ENCODE measurements at places on chromosomes 3 and 15.
A peak's percentile ranks its signal among the peaks of the same experiment; 100 is the strongest.

DNA sequence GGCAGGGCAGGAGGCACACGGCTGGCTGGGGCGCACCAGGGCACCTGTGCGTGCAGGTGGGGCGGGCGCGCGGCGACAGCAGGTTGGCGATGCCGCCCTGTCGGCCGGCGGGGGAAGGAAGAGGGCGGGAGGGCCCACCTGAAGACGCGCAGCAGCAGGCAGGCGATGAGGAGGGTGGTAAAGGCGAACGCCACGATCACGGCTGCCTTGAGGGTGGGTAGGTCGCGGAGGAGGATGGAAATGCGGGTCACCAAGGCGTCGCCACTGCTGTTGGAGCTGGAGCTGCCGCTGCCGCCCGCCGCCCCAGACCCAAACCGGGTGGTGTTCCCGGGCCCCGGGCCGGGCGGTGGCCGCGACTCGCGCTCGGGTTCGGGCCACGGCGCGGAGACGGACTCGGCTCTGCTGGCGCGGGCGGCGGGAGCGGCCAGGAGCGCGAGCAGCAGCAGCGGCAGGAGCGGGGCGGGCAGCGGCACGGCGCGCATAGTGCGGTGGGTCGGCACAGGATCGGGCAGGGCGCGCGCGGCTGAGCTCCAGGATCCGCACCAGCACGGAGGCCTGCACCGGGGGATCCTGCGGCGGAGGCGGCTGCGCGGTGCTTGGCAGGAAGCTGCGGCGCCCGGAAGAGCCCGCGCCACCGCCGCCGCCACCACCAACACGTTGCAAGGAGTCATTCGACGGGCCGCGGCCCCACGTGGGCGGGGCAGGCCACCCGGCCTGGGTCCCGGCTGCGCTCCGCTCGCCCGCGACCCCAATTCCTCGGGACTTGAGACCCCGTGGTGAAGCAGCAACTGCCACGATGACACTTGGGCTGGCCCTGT, at the start of gene FAM174B:
TSS of gene FAM174B (minus strand) at position 598 of the 818 bp plus-strand sequence.
- ATAC-seq, result peak; percentile 61

DNA sequence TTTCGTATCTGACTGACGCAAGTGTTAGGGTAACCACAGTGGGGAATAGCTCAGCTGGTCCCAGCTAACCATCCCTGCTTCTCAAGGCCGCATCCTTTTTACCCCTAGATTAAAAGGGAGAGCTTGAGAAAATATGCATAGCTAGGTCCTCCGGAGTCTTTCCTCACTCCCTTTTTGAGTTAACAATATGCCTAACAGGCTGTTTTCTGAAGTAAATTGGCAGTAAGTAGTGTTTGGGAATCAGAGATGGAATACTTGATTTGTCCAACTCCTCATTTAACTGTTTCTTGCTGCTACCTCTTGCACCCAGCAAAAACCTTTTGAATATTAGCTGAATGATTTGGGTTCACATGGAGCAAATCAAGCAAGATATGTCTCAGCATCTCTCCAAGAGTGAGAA, 326.1 kb downstream of the LPP start:
- no peak for ATAC-seq

GRCh38 chr3:50372349-50372748, 13.0 kb upstream of the TMEM115 start:
- ATAC-seq, result no peak

- no peak for ATAC-seq
Measured at GRCh38 chr15:56813995-56814394, 80.7 kb upstream of the ZNF280D start.

GRCh38 chr3:52399593-52399992, 45.3 kb downstream of the SEMA3G start:
- ATAC-seq, result no peak

DNA sequence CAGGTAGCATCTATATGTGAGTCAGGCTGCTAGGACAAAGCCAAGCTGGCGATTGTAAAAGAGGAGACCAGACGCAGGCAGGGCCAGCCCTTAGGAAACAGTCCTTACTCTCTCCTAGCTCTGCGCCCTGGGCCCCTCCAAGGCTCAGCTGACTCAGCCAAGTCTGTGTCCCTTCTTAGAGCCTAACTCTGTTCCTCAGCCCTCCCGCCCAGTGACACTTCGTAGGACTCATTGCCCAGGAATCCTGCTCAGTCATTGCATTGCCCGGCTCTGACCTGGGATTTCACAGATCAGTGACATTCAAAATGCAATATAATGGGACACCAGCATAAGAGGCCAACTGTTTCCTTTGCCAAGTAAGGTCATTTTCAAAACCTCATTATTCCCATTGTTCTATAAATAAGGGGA, 244.2 kb downstream of the TLE3 start:
- no peak for ATAC-seq

DNA sequence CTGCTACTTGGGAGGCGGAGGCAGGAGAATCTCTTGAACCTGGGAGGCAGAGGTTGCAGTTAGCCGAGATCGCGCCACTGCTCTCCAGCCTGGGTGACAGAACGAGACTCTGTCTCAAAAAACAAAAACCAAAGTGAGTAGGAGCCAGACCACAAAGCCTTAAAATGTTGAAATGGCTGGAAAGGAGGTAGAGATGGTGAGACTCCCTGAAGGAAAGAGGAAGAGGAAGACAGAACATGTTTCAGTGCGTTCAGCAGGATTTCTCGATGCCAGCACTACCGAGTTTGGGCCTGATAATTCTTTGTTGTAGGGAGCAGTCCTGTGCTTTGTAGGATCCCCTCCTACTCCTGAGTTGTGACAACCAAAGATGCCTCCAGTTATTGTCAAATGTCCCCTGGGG, 189.9 kb downstream of the AKAP13 start:
- no peak for ATAC-seq

- ATAC-seq, result no peak
Measured at GRCh38 chr3:58321791-58322190, 10.9 kb upstream of the PXK start.

DNA sequence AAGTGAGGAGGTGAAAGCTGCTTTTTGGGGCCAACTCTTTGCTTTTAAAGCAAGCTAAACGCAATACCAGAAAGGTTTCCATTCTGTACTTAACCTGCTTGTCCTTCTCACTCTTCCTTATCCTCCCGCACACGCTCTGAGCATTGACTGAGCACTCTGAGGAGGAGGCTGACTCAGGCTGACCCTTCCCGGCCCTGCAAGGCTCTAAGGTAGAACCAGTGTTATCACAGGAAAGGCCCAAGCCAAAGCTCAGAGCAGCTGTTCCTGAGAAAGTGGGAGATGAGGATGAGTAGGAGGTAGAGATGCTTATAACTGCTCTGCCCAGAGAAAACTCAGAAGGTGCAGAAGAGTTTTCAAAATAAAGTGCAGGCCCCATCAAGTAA, 2.3 kb downstream of the B3GNT5 start:
- ATAC-seq, result no peak

GRCh38 chr3:173473237-173473636, 75.7 kb downstream of the NLGN1 start:
- no peak for ATAC-seq

- no peak for ATAC-seq
Measured at GRCh38 chr15:59221511-59222505, 15.2 kb downstream of the LDHAL6B start.

GRCh38 chr3:192890347-192891335, 27.0 kb downstream of the MB21D2 start:
- ATAC-seq, result no peak

DNA sequence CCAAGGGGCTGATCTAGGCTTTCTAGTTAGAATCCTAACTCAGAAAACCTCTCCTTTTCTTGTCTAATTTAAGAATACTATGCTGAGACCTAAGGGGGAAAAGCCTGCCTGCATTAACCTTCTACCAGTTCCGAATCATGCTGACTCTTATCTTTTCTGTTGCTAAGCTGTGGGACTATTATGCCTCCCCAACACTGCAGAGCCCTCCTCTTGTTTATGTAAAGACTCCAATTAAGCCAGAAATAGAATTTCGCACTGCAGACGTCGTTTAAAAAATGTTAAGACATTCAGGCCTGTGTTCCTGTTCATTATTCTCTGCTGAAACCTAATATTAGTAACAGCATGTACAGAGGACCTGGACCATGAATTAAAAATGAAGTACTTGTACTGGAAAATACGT, 310.6 kb upstream of the ATP11B start:
- no peak for ATAC-seq

Data from activated CD4-positive, CD25-positive, alpha-beta regulatory T cell treated with anti-CD3 and anti-CD28 coated beads, Interleukin-2, amount 50 U/mL, for 24 hours (primary cell).